ENCODE measurements at places on chromosomes 1 and 21.

DNA sequence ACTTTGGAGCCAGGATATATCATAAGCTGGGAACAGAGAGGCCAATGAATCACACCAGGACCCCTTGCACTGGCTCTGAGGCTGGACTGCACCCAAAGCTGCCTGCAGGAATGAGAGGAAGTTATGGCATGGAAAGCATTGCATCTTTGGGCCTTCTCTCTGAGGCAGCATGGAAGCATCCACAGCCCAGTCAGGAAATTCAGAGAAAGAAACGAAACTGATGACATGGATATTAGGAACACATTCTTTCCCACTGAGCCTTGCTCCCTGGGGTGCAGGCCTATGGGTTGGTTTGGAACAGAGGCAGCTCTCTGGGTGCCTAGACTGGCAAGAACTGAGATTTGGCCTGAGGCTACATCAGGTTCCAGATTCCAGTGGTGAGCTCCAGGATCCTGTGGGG, 98.6 kb downstream of the NGF start:
- no peak for DNase-seq

DNA sequence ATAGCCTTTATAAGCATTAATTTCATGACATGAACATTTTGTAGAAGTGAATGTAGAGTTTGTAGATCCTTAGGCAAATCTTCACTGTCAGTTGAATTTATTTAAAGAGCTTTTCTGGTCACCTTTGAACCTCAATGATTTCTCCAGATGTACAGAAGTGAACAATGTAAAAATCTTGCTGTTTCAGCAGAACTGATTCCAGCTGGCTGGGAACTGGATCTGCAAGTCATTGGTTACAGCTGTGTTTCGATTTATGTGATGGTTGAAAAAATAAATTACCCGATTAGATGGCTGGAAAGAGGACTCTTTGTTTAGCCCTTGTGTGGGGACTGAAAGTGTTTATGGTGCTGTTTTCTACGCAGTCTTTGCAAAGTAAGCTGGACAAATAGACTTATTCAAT, 849.8 kb downstream of the USP25 start:
- DNase-seq: peak; percentile 85

DNA sequence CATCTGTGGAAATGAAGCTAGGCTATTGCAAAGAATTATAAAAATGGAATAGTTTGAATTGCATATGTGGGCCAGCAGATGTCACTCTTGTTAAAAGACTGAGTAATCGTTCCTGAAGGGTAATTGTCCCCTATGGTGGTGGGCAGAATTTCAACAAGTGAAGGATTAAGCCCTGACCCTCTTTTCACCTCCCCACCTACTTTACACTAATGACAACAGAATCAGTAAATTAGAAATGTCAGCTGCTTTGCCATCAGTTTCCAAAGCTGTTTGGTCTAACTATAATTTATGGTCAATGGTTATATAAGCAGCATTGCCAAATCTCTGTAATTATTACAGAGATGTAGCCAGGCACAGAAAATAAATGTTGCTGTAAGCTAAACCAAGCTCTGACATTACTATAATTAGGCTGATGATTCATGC, 898.6 kb downstream of the AMY1C start:
- DNase-seq: no peak

DNA sequence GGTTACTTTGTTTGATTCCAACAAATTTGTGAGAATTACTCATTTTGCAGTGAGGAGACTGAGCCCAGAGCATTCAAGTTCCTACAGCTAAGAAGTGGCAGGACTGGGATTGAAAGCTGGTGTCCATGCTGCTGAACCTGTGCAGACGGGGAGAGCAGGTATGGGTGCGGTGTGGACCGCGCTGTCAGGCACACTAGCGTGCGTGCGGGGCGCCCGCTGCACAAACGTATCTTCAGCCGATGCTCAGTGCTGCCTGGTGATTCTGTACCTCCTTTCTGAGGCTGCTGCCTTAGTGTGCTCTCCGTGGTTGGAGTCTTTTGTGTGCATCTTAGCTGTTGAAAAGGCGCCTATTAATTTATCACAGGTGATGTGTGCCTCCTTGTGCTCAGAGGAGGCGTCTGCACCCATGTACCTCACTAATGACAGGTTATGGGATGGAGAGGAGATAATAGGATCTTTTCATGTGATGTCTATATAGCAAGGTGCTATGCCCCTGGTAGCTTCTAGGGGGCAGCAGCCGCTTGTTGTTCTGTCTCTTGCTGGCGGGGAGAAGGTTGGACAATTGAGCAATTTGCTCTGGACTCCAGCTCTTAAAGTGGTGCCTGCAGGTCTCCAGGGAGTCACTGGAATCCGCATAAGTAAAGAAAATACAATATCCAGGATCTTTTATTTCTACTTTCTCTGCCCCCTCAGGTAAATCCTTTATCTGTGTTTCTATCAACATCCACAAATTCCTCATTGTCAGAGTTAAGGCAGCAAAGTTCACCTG, 32.5 kb downstream of the PEX14 start:
- DNase-seq: no peak

GRCh38 chr1:39508857-39509305, 17.4 kb downstream of the BMP8A start:
- DNase-seq: no peak

- DNase-seq: no peak
Measured at GRCh38 chr1:184388319-184388889, 1.6 kb downstream of the C1orf21 start.

DNA sequence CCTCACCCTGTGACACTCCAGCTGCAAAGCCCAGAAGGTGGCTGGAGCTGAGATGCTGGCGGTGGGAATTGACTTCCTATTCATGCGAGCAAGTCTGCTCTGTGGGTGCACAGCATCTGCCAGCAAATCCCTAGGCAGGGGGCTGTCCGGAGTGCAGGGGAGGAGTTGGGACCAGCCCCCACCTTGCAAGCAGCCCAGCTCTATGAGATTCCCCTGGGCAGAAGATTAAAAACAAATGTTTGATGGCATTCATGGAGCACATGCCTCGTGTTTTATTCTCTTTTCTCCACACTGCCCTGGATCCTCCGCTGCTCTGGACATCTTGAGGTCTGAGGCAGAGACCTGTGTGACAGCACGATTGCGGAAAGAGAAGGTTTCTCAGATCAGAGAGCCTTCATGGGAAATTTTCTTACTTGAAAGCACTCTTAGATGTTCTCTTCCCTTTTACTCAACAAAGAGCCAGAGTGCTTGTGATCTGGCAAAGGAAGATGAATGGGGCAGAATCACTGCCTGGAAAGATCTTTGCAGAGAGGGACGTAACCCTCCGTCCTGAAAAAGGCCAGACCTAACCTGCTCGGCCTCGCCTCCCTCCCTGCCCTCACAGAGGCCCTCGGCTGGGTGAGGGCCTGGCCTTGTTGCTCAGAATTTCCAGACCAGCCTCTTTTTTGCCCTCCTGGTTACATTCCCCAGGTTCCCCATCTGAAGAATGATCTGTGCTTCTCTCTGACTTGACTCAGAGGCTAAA, 597.1 kb downstream of the KIF26B start:
- DNase-seq: no peak

- no peak for DNase-seq
Measured at GRCh38 chr1:117104986-117105385, 16.6 kb downstream of the TRIM45 start.

DNA sequence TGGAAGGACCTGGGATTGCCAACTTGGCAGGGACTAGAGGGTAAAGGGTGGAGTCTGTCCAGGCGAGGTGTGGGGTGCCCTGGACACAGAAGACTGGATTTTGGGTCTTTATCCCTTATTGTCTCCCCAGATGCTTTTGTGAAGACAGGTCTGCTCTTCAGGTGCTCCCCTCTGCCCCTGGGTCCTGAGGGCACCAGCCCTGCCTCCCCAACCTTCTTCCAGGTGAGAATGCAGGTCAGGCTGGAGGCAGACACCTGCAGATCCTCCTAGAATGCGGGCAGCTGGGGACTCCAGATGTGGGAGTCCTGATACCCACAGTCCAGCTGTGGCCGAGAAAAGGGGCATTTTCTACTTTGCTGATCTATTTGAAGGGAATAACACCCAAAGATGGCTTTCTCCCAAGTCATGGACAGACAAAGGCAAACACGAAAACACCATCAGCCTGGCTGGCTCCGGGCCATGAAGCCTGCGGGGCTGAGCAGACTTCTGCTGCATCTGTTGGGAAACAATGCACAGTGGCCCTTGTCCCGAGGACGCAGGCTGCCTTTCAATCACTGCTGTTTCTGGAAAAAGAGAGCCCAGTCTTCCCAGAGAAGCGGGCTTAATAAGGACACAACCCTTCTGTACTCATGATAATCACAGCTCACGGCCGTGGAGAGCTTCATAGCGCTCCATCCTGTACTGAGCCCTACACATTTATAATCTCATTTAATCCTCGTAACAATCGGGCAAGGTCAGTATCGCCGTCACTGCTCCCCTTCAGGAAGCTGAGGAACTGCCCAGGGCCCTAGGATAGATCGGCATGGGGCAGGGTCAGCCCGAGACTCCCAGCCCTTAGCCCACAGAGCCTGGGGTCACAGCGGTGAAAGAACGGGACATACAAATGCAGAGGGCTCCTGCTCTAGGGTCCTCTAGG, 62.0 kb upstream of the ABCG1 start:
- DNase-seq: no peak

DNA sequence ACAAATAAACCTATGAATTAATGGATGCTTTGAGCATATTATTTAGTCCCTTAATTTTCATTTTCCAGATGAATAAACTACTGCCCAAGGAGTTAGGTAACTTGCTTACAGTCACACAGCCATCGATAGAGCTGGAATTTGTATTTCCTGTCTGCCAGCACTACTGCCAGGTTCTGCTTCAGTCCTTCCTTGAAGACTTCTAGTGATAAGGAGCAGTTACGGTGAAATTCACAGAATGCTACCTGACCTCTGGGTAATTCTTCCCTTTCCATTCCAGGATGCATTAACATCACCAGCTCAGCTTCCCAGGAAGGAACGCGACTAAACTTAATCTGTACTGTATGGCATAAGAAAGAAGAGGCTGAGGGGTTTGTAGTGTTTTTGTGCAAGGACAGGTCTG, 11.2 kb downstream of the CD160 start:
- DNase-seq: no peak

DNA sequence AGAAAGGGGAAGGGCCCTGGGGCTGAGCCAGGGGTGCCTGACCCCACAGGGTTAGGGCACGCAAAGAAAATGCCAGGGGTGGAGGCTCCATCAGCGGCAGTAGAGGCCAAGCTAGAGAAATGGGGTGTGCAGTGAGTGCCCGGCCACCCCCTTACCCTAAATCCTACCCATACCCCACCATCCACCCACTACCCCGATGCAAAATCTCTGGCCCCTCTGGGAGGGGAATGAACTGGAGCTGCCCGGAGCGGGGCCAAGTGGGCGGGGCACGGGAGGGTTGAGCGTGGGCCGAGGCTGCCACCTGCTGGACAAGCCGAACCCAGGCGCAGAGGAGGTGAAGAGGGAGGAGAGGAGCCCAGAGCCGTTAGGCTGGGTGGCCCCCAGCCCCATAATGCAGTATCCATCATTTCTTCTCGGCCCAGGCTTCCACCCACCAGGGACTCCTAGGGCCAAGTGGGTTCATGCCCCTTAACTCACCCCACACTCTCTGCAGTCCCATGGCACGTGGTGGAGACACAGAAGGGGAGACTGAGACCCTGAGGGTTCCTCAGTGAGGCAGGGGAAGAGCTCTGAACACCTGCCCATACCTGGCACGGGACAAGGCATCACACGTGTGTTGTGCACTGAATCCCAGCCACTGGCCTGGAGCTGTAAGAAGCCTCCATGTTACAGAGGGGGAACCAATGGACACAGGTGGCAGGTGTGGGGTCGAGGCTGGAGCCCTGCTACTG, 1.4 kb upstream of the C1QC start:
- peak; percentile 13 for DNase-seq

DNA sequence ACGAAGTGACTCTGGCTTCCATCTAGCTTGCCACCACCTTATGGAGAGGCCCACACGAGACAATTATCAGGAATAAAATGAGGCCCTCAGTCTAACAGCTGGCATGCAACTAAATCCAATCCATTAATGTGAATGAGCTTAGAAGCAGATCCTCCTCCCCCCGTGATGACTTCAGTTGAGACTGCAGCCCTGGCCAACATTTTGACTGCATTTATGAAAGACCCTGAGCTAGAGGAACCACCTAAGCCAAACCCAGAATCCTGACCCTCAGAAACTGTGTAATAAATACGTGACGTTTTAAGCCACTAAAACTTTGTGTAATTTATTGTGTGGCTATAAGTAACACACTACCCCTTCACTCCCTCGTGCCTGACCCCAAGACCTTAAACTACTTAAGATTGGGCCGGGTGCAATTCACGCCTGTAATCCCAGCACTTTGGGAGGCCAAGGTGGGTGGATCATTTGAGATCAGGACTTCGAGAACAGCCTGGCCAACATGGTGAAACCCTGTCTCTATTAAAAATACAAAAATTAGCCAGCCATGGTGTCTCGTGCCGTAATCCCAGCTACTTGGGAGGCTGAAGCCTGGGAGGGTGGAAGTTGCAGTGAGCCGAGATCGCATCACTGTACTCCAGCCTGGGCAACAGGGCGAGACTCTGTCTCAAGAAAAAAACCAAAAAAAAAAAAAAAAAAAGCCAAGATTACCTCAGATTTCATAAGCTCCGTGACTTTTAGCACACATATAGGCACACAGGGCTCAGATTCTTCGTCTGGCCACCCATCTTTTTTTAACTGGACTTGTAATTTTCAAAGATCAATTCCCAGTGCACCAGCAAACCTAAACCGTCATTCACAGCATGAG, 72.5 kb downstream of the ENAH start:
- no peak for DNase-seq

GRCh38 chr1:183989078-183989577, 48.4 kb downstream of the COLGALT2 start:
- DNase-seq: no peak

DNA sequence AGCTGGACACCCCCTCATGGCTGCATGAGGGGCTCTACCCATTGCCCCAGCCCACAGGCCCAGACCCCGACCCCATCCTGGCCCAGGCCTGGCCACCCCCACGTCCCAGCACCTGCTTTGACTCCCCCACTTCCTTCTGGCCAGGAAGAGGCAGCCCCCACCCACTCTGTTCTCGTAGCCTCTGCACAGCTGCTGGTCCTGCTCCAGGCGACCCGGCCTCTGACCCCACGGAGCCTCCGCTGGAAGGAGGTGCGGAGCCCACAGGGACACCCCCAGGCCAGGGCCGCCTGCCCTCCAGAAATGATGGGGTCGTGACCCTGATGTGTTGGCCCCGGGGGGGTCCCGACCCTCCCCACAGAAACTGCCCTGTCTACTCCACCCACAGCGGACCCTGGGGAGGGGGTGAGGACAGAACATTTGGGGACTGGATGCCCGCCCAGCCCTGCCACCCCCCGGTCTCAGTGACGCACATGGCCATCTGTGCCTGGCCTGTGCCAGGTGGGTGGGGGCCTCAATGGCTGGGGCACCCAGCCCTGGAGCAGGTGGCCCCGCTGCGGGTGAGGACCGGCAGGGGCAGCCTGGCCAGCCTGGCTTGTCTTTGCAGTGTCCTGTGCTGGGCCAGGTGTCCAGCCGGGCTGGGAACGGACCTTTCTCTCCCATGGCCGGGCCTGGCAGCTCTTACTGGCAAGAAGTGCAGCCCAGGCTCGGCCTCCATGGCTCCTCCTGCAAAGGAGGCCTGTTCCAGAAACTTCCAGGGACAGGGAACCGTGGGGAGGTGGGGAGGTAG, 78.6 kb downstream of the MORN1 start:
- no peak for DNase-seq

All from smooth muscle cell of the brain vasculature (primary cell).